ENCODE measurements at places on chromosomes 13 and 19.
A peak's percentile ranks its signal among the peaks of the same experiment; 100 is the strongest.

GRCh38 chr13:66098931-66099628 lies 1131.1 kb downstream of the PCDH9 start:
- DNase-seq: no peak

GRCh38 chr13:32116210-32116609 lies 84.6 kb downstream of the FRY start:
- no peak for DNase-seq

DNA sequence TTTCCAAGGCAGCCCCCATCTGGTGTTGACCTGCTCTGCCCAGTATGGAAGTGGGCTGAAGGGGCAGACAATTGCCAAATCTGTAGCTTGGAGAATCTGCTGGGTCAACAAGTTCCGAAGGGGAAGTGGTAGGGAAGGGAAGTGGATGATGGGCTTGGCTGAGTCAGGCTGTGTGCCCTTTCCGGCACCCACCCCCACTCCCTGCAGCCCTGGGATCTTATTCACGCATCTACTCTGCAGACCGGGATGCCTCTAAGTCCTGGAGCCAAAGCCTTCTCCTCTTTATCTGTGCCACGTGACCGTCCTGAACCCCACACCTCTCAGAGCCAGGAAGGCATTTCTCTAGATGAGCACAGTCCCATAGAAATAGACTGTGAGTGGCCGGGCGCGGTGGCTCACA lies 7.5 kb upstream of the C5AR2 start:
- DNase-seq: no peak

DNA sequence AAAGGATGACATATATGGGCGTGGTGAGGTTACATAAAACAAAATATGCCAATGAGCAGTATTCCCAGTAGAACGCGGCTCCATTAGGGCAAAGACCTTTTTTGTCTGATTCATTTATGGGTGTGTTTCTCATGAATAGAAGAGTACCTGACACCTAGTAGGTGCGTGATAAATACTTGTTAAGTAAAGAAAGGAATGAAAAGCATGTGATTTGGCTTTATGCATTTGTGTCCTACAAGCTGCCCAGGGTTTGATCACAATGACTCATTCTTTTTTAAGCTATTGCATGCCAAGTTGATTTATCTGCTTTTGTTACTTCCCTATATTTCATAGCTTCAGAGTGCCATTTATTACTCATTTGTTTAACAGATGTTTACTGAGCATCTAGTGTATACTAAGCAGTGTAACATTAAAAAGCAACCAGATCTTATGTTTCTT lies 19.1 kb upstream of the KCTD4 start:
- no peak for DNase-seq

DNA sequence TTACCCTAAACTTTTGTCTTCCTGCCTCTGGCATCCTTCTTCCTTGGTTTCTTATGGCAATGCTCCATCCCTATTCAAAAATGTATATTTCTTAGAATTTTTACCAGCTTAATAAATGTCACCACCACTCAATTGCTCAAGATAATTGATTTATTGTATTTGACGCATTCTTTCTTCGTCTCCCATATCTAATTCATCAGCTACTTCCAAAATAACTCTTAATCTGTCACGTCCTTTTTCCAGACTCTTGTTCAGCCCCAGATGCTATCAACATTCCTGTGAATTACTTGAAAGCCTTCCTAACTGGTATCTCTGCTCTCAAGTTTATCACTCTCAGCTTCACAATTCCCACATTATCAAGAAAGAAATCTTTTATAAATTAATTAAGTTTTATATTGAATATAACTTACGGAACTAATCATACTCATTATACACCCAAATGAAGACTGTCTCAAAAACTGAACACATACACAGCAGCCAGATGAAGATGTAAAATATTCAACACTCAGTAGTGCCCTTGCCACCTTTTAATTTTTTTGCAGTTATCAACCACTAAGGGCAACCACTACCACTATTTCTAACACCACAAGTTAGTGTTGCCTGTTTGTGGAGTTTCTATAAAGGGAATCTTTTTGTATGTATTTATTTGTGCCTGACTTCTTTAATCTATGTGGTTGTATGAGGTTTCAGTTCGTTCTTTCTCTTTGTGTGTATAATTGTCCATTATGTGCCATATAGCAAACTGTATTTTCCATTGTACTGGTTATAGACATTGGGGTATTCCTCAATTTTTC lies 2295.4 kb downstream of the PCDH9 start:
- DNase-seq: no peak

- no peak for DNase-seq
Measured at GRCh38 chr13:33303855-33304597, 18.5 kb upstream of the STARD13 start.

DNA sequence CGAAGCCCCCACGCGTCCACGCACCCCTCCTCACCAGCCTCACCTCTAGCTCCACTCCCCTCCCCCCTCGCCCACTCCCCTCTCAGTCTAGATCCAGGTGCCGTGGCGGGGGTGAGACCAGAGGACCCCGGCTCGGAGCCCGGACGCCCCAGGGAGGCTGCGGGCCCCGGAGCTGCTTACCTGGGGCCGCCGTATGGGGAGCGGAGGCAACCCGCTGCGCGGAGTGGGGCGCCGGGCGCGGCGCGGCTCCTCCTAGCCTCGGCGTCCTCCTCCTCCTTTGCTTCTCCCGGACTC lies 353 bp downstream of the ENOX1 start:
- DNase-seq: no peak

DNA sequence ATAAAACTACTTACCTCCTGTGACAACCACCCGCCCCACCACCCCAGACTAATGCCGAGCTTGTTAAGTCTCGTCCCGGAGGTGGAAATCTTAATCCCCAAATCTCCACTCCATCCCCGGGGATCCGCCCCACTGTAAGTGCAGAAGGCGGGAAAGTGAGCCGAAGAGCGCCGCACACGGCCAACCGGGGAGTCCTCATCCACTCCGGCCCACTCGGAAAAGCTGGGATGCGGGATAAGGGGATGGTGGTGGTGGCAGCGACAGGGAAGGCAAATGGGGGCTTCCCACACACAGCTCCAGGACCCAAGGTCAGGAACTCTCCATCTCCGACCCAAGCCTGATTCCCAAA lies 621 bp downstream of the FBL start:
- DNase-seq: no peak

DNA sequence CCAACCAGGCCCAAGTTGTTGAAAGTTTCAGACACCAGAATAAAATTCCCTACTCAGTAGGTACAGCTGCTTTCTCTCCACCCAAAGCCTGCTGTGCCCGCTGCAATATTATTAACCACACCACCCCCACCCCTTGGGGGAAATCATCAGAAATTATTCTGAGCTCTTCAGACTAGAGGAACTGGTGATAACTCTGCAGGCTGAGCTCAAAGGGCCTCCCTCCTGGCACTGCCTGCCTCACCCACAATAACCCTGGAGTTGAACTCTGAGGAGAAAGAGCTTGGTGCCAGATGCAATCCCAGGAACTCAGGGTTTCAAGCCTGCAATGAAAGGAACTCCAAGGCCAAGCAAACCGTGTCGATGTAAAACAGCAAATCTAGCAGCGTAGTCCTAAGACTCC lies 381.7 kb upstream of the ZNF507 start:
- DNase-seq: no peak

DNA sequence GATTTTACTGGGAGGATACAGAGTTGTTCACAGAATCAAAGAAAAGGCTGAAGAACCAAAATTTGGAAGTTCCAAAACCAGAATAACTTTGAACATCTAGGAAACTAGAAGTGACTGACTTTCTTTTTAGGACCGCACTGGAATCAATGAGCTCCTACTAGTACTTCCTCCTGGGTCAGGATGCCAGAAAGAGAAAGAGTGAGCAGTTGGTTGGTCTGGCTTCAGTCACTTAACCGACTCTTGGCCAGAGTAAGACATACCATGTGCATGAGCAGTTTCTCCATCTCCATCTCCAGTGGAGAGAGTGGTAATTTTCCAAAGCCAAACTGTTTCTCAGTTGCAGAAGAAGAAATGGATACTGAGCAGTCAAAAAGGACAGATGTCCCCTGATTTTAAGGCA lies 27.1 kb upstream of the MTUS2 start:
- no peak for DNase-seq

- peak; percentile 85 for DNase-seq
Measured at GRCh38 chr19:47745010-47745901, at the start of gene NOP53. NOP53 (plus strand) TSS chr19:47745546; CDS start chr19:47745560, 14 bp downstream.

- DNase-seq: no peak
Measured at GRCh38 chr13:89846926-89847585, 1500.4 kb upstream of the MIR17HG start.

- no peak for DNase-seq
Measured at GRCh38 chr13:26752671-26753070, 7.9 kb downstream of the GPR12 start.

- no peak for DNase-seq
Measured at GRCh38 chr13:114105521-114106225, 26.8 kb downstream of the RASA3 start.

- no peak for DNase-seq
Measured at GRCh38 chr19:43690890-43691289, 20.9 kb upstream of the PLAUR start.

GRCh38 chr19:48598996-48599700 lies 7.4 kb upstream of the SPACA4 start:
- no peak for DNase-seq

DNA sequence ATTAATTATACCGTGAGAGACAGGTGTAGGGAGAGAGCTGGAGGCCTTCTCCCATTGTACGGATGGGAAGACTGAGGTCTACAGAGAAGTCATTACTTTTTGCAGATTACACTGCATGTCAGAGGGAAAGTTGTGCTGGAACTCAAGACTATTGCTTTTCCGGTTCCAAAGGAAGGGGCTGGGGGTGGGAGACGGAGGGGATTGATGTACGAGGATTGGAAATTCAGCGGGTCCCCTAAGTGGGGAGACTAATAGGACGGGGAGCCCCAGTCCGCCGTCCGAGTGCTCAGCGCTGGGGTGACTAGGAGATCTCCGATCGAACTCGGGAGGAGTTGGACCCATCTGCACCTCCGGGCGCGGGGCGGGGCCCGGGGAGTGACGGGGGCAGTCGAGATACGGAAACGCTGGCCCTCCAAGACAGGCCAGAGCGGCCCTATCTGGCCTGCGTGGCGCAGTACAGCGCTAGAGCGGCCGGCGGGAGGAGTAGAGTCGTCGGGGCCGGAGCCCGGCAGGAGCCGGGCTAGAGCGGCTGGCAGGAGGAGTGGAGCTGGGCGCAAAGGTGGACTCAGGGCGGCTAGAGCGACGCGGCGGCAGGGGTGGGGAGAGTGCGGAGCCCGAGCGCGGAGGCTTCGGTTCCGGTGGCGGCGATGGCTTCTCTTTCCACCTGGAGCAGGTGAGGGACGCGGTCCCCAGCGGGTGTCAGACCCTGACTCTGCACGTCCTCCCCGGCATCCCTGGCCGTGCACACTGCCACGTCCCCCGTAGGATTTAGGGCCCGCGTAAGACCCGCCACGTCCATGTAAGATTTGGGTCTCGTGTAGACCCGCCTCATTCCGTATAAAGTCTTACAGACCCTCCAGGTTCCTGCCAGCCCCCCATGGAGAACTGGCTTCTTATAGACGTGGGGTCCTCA lies 1.1 kb downstream of the ARHGEF1 start:
- DNase-seq: peak; percentile 83

DNA sequence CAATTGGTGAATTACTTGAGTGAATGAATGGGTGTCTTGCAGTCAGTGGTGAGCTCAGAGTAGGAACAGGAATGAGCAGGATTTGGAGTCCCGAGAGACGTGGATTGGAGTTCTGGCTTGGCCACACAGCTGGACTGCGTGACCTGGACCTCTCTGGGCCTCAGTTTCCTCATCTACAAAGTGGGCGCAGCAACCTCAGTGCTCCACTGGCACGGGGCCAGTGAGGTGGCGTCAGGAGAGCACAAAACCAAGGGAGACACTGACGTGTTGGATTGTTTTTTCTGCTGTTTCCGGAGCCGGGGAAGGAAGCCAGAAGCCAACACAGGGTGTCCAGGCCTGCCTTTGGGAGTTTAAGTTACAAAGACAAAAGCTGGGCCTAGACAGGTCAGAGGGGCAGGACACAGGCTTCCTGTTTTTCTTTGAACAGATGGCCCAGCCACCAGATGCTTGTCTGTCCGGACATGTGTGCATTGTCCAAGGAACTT lies 6.5 kb upstream of the DOCK6 start:
- DNase-seq: no peak

GRCh38 chr19:21655540-21656126 lies 111.7 kb downstream of the ZNF100 start:
- no peak for DNase-seq

- no peak for DNase-seq
Measured at GRCh38 chr19:16397791-16398529, 73.3 kb downstream of the KLF2 start.

DNA sequence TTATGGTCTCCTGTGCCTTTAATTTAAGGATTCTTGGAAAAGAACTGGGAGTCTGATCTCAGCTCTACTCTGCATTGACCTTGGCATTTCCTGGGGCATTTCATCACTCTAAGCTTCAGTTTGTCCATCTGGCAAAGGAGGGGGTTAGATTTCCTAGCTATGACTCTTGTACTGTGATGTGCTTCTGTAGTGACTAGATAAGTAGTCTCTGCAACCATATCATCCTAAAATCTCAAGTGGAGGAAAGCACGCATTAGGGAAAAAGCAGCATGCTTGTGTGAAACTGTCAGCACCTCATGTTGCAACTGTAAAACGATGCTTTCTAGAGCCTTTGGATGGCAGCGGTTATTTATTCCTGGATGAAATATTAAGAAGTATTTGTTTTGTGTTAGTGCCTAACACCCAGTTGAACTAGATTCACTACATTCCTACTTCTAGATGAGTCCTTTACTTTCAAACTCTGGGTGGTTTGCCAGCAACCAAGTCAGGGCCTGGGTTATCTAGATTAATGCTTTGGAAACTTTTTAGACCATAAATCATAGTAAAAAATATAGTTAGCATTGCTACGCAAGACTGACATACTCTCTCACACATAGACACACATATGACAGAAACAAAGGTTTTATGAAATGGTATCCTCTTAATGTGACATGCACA lies 6.8 kb downstream of the WDFY2 start:
- DNase-seq: peak; percentile 14

DNA sequence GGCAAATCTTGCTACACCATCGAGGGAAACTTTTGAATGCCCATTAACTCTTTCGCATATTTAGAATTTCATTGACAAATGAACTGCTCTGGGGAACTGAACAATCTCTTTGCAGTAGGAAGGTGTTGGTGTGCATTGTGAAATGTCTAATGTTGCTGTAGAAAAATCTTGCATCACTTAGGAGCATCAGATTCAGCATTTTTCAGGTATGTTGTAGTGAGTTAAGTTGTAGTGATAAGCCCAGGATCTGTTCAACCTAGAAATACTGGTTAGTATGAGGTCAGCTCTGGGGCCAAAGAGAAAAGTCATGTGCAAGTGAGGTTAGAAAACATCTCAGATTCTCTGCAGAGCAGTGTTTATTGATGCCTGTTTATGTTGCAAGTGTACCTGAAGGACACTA lies 4.1 kb downstream of the FRY start:
- no peak for DNase-seq

- no peak for DNase-seq
Measured at GRCh38 chr13:112255550-112256120, 120.5 kb upstream of the SPACA7 start.

GRCh38 chr13:79226250-79226649 lies 179.8 kb downstream of the RBM26 start:
- no peak for DNase-seq

DNA sequence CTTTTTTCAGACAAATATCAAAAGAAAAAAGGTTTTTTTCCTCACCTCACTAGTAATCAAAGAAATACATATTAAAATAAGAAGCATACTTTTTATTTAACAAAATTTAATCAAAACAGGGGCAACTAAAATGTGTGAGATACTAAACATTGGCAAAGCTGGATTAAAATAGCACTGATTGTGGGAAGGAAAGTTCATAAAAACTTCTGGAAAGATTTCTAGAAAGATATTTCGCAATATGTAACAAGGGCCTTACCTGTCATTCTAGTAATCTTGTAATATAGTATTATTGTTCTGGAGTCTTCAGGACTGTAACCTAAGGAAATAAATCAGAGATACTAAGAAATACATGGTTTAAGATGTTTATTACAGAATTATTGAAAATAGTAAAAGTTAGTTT lies 482.5 kb downstream of the SUCLA2 start:
- DNase-seq: no peak

All from GOT3 (cell line).